Activated B cell treated with CpG ODN at 0.5 μM for 24 hours (primary cell): ENCODE measurements at places on chromosomes 3 and 15.

GRCh38 chr3:28012830-28013229, 228.6 kb upstream of the CMC1 start:
- no peak for DNase-seq

GRCh38 chr3:58628823-58629562, 37.6 kb downstream of the FAM3D start:
- DNase-seq, result no peak

DNA sequence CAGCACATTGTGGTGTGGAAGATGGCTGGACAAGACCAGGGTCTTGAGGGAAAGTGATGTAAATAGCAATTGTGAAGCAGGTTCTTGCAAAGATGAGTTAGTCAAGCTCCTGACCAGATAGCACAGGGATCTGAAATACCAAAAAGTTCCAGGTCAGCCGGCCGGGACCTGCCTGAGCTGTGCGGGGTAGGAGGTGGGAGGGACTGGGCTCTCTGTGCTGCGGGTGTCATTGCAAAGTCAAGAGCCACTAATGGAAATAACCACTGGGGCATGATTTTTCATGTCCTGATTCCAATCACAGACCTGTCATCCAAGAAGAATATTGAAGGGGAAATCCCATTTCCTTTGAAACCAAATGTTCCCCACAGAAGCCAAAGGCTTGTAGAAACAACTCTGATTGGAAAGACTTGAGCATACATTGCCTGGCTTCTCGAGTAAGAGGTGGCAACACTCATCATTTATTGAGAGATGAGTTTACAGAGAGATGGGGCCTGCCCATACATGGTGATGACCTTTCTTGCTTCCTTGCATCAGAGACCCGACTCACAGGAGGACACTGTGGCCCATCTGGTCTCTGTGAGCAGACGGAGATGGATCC, 44.2 kb upstream of the KY start:
- no peak for DNase-seq

GRCh38 chr15:66879531-66880368, 177.7 kb downstream of the SMAD6 start:
- no peak for DNase-seq

GRCh38 chr15:42491539-42492225, 741 bp upstream of the ZNF106 start:
- no peak for DNase-seq

DNA sequence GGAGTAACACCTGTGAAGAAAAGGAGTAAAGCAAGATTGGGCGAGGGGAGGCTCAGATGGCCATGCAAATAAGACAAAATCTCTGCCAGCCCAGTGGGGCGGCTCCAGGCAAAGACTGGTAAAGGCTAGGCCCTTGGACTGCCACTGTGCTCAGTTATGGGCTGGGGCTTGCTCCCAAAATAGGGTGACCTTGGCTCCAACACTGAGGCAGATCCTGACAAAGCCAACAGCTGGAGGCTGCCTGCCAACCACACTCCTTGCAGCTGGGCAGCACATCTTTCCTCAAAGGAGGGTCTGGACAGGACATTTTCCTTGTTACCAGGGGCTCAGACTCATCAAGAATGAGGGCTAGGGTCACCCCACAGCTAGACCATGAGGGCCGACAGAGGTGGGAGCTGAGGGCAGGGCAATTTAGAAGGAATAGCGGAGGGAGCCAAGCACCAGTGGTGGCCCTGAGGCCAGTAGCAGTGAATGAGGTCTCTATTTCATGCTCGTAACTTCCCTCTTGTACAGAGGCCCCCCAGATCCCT, 86.1 kb downstream of the CHRD start:
- DNase-seq, result no peak

DNA sequence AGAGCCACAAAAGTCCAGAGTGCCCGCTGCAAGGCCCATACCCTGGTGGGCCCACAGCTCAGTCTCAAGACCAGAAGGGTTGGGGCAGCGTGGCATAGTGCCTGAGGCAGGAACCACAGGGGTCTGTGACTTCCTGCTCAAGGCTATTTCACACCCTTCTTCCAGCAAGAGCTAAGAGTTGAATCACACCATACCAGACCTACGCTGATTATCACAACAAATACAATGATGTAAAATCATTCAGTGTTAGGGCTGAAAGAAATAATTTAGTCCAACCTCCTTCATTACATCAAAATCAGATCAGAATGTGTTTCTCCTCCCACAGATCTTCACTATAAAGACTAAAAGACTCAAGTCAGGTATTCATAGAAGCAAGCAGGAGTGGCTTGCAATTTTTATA, 27.8 kb upstream of the ST8SIA2 start:
- DNase-seq, result no peak

DNA sequence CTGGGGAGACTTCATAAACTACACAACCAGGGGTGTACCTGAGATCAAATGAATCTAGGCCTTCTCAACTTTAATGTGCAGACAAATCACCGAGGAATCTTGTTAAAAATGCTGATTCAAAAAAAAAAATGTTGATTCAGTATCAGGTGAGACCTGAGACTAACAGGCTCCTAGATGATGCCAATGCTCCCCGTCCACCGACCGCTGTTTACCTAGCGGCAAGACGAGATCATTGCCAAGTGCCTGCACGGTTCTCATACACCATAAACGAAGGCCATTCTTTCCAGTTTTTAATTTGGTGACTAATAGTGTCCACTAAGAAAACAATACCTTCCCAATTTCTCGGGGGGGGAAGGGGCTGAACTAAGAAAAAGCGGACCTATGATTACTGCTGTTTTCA, 2.5 kb upstream of the FSIP1 start:
- DNase-seq, result no peak

DNA sequence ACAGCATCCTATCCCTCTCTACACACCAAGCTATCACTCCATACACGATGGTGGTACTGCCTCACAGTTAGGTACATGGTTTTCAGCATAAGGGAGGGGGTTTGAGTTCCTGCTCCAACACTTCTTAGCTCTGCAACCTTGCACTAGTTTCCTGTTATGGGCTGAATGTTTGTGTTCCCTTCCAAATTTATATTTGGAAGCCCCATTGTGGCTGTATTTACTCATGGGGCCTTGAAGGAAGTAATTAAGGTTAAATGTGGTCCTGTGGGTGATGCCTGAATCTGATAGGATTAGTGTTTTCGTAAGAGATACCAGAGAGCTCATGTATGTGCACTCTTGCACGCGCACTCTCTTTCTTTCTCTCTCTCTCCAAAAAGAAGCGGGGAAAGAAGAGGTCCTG, 259.4 kb downstream of the RORA start:
- no peak for DNase-seq

DNA sequence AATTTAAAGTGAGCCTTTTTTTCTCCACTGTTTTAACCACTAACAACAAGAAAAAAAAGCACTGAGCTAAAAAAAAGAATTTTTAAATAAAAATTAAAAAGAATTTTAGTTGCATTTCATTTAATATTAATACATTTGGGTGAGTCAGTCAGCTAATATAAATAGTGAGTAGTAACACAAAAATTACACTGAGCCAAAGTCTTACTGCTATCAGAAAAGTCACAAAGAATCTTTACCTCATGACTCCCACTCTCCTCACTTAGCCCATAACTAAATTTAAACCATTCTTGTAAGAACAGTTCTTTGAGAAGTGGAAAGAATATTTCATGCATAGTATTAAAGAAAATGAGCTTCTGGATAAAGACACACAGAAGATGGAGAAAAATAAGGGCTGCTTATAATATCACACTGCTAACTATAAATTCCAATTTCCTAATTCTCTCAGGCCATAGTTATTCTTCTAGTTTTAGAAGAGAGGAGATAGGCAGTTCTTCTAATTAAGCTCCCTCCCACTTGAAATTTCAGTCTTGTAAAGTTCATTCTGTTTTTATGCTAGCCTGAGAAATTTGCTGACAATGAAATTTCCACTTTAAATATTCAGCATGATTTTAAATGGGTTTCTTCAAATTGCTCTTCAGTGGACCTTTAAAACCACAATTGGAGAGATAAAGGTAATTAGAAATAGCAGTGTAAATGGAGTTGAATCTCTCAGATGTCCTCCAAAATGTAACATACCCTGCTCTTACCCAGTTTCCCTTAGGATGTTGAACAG, 17.6 kb downstream of the SHQ1 start:
- no peak for DNase-seq

- no peak for DNase-seq
Measured at GRCh38 chr15:66065325-66065724, 188.2 kb downstream of the MEGF11 start.

DNA sequence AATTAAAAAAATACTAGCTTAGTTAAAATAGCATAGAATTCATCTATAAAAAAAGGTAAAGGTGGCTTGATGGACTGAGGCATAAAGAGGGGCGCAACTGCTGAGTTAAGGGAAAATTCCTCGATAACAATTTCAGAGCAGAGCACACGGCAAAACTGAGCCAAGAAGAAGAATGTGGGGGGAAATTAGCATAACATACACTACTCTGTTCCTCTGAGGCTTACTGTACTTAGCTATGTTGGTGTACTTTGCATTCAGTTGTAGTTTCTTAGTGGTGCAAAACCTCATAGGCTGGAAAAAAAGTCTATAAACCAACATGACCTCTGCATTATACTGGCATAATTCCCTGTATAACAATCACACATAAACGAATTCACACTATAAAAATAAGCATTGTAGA, 357.9 kb upstream of the LRRC3B start:
- no peak for DNase-seq

- no peak for DNase-seq
Measured at GRCh38 chr15:99253381-99254090, 2.3 kb downstream of the LRRC28 start.

GRCh38 chr3:70731046-70731445, 418.6 kb upstream of the MDFIC2 start:
- DNase-seq, result no peak

DNA sequence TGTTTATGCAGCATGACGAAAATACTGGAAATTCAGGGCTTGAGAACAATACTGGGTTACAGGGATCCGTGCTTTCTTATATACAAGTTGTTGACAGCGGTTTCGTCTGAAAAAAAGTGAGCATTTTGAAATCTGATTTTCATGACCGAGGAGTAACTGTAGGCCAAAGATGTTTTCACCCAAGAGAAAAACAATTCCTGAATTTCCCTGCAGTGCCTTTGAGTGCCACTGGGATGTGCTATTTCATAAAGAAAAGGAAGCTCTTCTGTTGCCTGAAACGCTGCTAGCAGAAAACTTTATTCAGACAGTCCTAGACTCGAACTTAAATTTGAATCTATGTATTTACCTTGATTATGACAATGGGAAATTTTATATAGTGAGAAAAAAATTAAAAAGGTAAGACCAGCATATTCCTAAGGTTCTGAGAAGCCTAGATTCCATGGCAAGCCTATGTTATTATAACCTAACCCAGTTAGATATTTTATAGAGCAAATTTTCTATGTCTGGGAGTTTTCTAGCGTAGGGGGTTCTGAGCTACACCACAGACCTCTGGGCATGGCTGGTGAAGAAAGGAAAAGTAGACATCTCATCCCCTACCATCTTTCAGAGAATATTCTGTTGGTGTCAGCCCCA, 30.2 kb downstream of the KCNAB1 start:
- no peak for DNase-seq

- no peak for DNase-seq
Measured at GRCh38 chr3:143002727-143003126, 1.4 kb downstream of the U2SURP start.

GRCh38 chr15:85412066-85412465, 31.7 kb downstream of the AKAP13 start:
- no peak for DNase-seq

- DNase-seq, result no peak
Measured at GRCh38 chr3:58200846-58201355, 9.9 kb downstream of the DNASE1L3 start.

DNA sequence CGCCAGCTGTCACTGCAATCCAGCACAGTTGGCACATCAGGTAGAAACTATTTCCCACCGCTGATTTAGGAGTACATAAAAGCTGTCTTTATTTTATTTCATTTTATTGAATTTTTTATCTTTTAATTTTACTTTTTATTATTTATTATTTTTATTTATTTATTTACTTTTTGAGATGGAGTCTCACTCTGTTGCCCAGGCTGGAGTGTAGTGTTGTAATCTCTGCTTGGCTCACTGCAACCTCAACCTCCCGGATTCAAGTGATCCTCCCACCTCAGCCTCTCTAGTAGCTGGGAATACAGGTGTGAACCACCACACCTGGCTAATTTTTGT, 31.0 kb downstream of the SRGAP3 start:
- DNase-seq, result no peak

GRCh38 chr15:39581793-39582285, 960 bp downstream of the THBS1 start:
- DNase-seq, result no peak

GRCh38 chr15:59059076-59059597, 45.8 kb upstream of the CCNB2 start:
- no peak for DNase-seq

DNA sequence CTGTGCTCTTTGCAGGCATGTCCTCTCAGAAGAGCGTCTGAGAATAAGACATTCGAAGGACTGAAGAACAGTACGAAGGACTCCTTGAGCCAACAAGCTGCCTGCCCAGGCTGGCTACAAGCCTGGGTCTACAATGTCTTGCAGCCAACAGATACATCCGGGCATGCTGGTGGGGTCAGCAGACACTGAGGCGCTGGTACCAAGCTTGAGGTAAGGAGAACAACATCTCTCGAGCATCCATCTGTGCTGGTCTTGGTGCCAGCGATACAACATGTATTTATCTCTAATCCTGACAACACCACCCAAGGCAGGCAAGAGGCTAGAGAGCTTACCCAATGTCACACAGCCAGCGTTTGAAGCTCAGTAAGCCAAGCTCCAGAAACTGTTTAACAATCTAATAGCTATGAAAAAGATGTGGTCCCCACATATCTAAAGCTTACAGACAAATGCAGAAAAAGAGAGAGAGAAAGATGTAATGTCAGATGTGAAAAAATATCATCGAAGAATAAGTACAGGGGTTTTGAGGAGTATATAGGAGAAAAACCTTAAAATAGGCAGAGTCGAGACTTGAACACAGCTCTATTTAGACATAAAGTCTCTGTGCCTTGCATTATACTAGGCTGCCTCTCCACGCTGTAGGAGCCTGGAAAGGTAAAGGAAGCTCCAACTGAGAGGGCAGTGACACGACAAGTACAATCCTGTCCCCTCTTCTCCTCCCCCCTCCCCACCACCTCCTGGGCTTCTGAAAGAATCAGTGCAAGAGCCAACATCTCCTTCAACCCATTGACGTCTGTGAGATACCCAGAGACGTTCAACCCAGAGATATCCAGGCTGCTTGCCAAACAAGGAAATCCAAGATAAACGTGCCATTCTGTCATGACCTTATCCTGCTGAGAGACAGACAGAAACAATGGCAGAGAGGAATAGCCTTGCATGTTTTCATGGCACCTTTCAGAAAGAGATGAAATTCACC, 39.4 kb downstream of the WWTR1 start:
- DNase-seq, result no peak
